ENCODE measurements at places on chromosomes 13 and 19.

DNA sequence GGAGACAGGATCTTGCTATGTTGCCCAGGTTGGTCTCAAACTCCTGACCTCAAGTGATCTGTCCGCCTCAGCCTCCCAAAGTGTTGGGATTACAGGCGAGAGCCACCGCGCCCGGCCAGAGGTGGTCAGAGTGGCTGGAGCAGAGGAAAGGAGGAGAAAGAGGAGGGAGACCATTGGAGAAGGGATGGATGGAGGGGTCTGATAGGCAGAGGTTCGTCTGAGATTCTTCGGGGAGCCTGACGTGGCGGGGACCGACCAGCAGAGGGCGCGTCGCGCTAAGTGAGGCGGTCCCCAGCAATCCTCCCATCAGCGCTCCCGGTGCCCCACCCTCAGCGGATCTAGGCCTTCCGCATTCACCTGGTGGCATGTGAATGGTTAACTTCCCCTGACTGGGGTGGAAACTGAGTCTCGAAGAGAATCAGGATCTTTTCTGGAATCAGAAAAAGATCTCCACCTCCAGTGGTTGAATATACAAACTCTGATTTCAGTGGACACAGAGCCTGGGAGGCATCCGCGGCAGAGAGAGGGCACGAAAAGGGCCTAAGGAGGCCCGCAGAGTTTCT lies 8.8 kb downstream of the GTPBP3 start:
- DNase-seq: peak; percentile 64

- DNase-seq: peak; percentile 77
Observed at GRCh38 chr19:2060884-2061494, 9.9 kb upstream of the MKNK2 start.

GRCh38 chr13:25423831-25424230 lies 52.1 kb downstream of the ATP8A2 start:
- no peak for DNase-seq

- no peak for DNase-seq
Observed at GRCh38 chr13:37230346-37230745, 124.9 kb upstream of the CSNK1A1L start.

GRCh38 chr19:54630782-54631181 lies 498 bp downstream of the LILRB1 start:
- no peak for DNase-seq

GRCh38 chr19:43552616-43553015 lies 19.6 kb downstream of the ZNF575 start:
- no peak for DNase-seq

DNA sequence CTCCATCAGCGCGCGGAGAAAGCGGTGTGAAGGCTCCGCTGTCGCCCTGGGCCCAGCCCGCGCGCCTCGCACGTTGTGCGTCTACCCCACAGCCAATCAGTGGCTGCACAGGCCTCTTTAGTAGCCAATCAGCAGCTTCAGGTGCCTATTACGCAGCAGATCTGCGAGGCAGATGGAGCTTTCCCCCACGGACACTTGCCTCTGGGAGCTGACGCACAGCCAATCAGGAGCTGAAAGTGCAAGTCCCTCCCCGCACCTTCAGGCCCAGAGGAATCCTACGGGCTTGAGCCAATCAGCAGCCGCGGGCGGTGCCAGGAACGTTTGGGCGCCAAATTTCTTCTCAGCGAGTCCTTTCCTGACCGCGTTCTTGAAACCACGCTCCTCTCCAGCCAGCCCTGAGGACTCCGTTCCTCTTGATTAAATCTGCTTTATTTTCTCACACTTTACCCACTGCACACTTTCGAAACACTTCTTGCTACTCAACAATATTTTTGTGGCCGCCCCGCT lies 39.9 kb downstream of the SIGLEC7 start:
- DNase-seq: no peak

- no peak for DNase-seq
Observed at GRCh38 chr19:31533114-31533513, 183.9 kb upstream of the TSHZ3 start.

- no peak for DNase-seq
Observed at GRCh38 chr13:32135655-32136054, 104.1 kb downstream of the FRY start.

DNA sequence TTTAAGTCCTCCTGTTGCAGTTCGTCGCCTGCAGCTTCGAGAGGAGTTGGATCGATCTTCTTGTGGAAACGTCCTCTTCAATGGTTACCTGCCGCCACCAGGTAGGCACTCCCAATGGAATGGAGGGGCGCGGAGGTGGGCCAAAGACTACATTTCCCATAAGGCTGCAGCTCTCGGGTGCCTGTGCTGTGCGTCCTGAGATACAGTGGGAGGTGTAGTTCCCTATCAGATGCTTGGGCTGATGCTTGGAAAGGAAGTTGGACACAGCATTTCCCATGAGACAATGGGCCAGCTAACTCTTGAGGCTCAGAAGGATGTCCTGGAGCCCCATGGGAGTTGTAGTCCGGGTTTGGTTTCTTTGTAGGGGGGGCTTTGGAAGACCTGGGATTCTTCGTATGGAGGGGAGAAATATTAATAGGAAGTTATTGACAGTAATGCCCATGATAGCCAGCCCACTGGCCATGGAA lies 1.8 kb downstream of the SHKBP1 start:
- peak; percentile 51 for DNase-seq

GRCh38 chr19:5515737-5516136 lies 52.0 kb downstream of the TINCR start:
- DNase-seq: no peak

- no peak for DNase-seq
Observed at GRCh38 chr13:98570929-98571372, 6.0 kb downstream of the STK24 start.

- no peak for DNase-seq
Observed at GRCh38 chr19:7789447-7789846, 26.4 kb downstream of the CLEC4M start.

DNA sequence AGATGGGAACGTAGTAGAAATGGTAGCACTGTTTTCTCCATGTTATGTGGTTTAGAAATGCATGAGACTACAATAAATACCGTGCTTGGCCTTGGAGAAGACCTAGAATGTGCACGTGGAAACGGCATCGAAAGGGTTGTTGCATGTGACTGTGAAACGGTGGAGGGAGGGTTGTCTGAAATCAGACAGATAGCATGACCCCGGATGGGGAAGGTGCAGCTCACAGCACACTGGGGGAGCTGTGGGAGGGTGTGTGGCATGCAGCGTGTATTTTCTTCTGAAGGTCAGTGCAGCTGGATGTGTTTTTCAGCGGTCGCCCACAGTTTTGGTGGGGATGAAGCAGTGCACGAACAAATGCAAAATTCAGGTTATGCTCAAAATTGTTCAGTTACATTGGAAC lies 63.4 kb downstream of the CELF5 start:
- DNase-seq: no peak

- no peak for DNase-seq
Observed at GRCh38 chr13:52399046-52399445, 6.9 kb downstream of the THSD1 start.

DNA sequence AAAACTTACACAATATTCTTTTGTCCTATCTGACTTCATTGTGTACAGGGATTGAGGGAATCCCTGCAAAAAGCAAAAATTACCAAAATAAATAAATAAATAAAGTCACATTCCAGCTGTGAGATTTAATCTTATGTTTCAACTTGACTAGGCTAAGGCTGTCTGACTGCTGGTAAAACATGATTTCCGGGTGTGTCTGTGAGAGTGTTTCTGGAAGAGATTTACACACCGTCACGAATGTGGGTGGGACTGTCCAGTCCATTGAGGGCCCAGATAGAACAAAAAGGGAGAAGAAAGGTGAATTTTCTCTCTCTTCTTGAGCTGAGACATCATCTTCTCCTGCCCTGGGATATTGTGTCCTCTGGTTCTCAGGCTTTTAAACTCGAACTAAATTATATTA lies 166.1 kb downstream of the LIG4 start:
- DNase-seq: no peak

GRCh38 chr13:94112227-94112626 lies 367.3 kb downstream of the DCT start:
- DNase-seq: no peak

DNA sequence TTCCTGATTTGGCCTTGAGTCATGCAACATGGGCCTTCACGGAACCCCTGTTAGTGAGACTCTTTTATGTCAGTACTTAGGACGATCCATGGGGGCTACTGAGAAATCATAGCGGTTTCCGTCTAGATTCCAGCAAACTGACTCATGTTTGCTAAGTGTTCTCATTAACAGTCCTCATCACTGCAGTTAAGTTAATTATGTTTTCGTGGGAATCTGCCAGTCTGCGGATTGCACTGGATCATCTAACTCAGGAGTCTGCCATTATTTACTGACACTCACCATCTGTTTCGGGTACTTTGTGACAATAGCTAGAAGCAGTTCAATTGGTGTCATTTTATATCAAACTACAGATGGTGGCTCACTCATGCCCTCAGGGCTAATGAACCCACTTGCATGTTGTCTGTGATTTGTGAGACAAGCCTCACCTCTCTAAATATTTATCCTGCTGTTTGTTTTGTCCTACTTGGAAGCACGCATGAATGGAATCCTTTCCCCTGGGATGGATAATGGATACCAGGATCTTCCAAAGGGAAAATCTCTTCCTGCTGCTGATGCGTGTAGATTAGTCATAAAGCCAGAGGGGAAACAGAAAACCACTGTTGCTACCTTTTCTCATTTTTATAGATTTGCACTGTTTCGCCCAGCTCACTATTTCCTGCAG lies 61.8 kb downstream of the RAB20 start:
- no peak for DNase-seq

- DNase-seq: no peak
Observed at GRCh38 chr13:30415430-30416030, 6.8 kb upstream of the UBE2L5 start.

DNA sequence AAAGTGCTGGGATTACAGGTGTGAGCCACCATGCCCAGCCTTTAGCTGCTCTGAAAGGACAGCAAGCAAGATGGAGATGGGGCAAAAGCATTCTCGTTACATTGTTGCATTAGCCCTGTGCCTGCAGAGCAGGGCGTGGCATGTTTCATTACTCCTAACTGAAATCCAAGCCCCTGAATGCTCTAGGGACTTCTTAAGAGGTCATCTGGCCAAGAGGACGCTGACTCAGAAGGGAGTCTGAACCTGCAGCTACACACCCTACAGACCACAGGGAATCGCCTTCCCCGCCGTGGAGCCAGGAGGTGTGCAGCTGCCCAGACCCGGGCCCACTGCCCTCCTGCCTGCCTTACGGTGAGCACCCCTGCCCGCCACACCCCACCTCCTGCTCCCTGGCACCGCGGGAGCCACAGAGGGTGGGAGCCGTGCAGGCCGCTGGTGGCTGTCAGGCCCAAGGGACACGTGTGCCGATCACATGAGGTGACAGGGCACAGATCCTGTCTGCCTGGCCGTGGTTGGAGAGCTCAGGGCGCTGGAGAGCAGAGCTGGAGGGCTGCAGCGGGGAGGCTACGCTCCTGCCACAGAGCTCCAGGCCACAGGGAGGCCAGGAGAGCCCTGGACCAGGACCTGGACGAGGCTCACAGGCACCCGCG lies 27.2 kb downstream of the ADPRHL1 start:
- no peak for DNase-seq
